ENCODE measurements at places on chromosomes 5 and 9.

GRCh38 chr9:2874001-2874750 is 30.3 kb upstream of the PUM3 start:
- H3K4me3 ChIP-seq, result no peak overlapping the region
- H3K27ac ChIP-seq, result no peak overlapping the region
- DNase-seq, result no peak
- H3K4me1 ChIP-seq, result no peaks in the 10 kb centered on the region

- H3K4me1 ChIP-seq, result peaks cover 39% of the 10 kb centered on the region
- H3K36me3 ChIP-seq, result peaks cover 3% of the 10 kb centered on the region
- DNase-seq, result no peak
- no peaks in the 10 kb centered on the region for H3K27me3 ChIP-seq
- peak overlapping the region; percentile 82 for H3K27ac ChIP-seq
Observed at GRCh38 chr9:131657456-131657855, 82.4 kb downstream of the RAPGEF1 start.

GRCh38 chr5:118176146-118176545 is 812.2 kb downstream of the DTWD2 start:
- H3K27me3 ChIP-seq, result no peaks in the 10 kb centered on the region
- no peak for DNase-seq
- H3K27ac ChIP-seq, result no peak overlapping the region
- H3K4me3 ChIP-seq, result no peak overlapping the region

DNA sequence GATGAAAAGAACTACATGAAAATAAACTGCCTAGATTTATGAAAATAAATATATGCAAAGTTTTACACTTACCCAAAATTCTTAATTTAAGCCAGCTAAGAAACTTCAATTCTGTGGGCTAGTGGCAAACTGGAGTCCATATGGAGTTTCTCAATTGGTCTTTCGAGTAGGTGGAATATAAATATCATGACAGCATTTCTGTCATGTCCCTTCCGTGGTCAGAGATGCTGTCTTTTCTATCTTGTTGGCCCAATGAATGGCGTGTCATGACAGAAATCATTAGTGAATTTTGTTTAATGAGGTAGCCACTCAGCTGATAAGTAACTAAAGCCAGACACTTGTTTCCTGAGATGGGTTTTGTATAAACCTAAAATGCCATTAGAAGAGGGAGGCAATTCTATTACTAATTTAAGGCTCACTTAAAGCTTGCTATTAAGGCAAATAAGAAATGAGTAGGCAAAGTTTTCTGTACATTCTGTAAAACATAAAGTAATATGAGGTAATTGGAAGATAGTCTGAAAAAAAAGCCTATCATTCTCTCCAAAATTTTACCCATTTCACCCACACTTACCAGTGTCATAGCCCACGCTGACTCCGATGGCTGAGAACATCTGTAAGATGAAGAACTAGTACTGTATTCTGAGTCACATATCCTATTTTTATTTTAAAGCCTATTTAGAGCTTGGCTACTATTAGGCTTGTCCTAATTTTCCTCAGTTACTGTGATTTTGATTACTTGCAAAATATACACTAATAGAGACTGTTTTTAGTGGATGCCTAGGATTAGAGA is 419.3 kb upstream of the MEF2C start:
- no peaks in the 10 kb centered on the region for H3K27me3 ChIP-seq
- no peak overlapping the region for H3K27ac ChIP-seq
- no peak for DNase-seq
- no peak overlapping the region for H3K4me3 ChIP-seq
- H3K4me1 ChIP-seq, result no peaks in the 10 kb centered on the region
- no peaks in the 10 kb centered on the region for H3K36me3 ChIP-seq

- DNase-seq, result no peak
- H3K27ac ChIP-seq, result no peak overlapping the region
- H3K4me1 ChIP-seq, result no peaks in the 10 kb centered on the region
- H3K36me3 ChIP-seq, result no peaks in the 10 kb centered on the region
- no peak overlapping the region for H3K4me3 ChIP-seq
Observed at GRCh38 chr5:16810208-16810854, 125.8 kb downstream of the MYO10 start.

GRCh38 chr5:115262011-115262320 is 711 bp downstream of the PGGT1B start:
- no peaks in the 10 kb centered on the region for H3K27me3 ChIP-seq
- H3K36me3 ChIP-seq, result no peaks in the 10 kb centered on the region
- peak overlapping the region; percentile 94 for H3K4me3 ChIP-seq
- peaks cover 12% of the 10 kb centered on the region for H3K4me1 ChIP-seq

DNA sequence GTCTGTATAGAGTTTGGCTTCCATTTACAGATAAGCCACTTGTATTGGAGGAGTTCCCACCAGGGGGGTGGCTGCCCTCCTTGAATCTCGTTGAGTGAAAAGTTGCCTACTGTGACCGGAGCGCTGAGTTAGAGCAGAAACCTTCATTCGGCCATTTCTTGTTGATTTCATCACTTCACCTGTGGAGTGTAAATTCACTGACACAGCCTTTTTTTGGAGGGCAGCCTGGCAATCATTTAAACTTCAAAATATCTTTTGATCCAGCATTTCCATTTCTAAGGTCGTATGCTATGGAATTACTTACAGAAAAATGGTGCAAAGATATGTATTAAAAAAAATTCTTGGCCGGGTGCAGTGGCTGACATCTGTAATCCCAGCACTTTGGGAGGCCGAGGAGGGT is 40.8 kb downstream of the PRRC2B start:
- peaks cover 78% of the 10 kb centered on the region for H3K36me3 ChIP-seq
- H3K27me3 ChIP-seq, result no peaks in the 10 kb centered on the region
- H3K4me1 ChIP-seq, result peaks cover 1% of the 10 kb centered on the region
- H3K4me3 ChIP-seq, result no peak overlapping the region
- DNase-seq, result no peak

- H3K4me1 ChIP-seq, result peaks cover 27% of the 10 kb centered on the region
- H3K36me3 ChIP-seq, result no peaks in the 10 kb centered on the region
- H3K4me3 ChIP-seq, result no peak overlapping the region
- no peak for DNase-seq
- no peak overlapping the region for H3K27ac ChIP-seq
- H3K27me3 ChIP-seq, result no peaks in the 10 kb centered on the region
Observed at GRCh38 chr5:140344683-140345423, 1.6 kb downstream of the HBEGF start.

DNA sequence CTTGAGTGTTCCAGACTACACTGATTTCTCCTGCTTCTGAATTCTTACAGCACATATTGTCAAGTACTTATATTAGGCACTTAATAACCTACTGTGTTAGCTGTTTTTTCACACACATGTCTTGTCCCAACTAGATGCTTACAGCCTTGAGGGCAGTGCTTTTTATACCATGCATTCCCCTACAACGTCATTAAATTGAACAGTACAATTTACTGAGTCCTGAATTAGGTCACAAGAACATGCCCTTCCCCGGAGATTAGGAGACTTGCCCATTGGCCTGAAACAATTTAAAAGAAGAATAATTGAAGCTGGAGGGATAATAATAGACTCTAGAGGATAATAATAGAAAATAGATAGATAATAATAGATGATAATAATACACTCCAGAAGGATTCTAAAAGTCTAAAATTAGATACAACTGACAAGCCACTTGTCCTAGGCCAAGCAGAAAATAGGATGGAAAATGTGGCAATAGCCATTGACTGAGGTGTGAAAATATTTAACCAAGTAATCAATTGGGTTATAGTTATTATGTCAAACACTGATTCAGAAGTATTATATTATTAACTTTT is 112.6 kb upstream of the SLC12A2 start:
- H3K4me3 ChIP-seq, result no peak overlapping the region
- no peaks in the 10 kb centered on the region for H3K36me3 ChIP-seq
- no peaks in the 10 kb centered on the region for H3K27me3 ChIP-seq
- no peak overlapping the region for H3K27ac ChIP-seq

- H3K27me3 ChIP-seq, result no peaks in the 10 kb centered on the region
- no peak overlapping the region for H3K4me3 ChIP-seq
- no peaks in the 10 kb centered on the region for H3K36me3 ChIP-seq
Observed at GRCh38 chr9:19028835-19029451, 4.1 kb downstream of the SAXO1 start.

- no peak within 1 kb of the TSS for H3K27ac ChIP-seq
- H3K4me3 ChIP-seq, result peak within 1 kb of the TSS; percentile 61
- peak; percentile 54 for DNase-seq
- peaks cover 46% of the 10 kb centered on the region for H3K27me3 ChIP-seq
- no peaks in the 10 kb centered on the region for H3K36me3 ChIP-seq
Observed at GRCh38 chr9:137046088-137046787, at the start of gene NPDC1. NPDC1 (minus strand) TSS chr9:137046177; CDS start chr9:137045989, 188 bp downstream.

GRCh38 chr5:28734396-28734795 is 1696.0 kb upstream of the CDH9 start:
- no peak for DNase-seq
- H3K4me3 ChIP-seq, result no peak overlapping the region
- H3K27ac ChIP-seq, result no peak overlapping the region
- H3K4me1 ChIP-seq, result no peaks in the 10 kb centered on the region

DNA sequence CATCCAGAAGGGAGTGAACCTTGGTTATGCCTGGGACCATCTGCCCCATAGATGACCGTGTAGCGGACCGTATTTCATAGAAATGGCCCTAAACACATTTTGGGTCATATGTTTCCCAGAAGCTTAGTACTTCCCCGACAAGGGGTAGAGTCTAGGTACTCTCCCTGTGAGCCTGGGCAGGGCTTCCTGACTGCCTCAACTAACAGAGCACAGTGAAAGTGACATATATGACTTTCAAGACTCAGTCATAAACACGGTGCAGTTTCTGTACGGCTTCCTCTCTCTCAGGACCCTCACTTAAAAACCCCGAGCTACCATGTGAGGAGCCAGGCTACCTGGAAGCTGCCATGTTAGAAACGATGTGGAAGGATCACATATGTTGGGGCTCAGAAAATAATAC is 20.9 kb downstream of the C9orf57 start:
- H3K36me3 ChIP-seq, result no peaks in the 10 kb centered on the region
- H3K27ac ChIP-seq, result no peak overlapping the region

- H3K4me1 ChIP-seq, result no peaks in the 10 kb centered on the region
- H3K4me3 ChIP-seq, result no peak overlapping the region
- H3K27me3 ChIP-seq, result no peaks in the 10 kb centered on the region
- DNase-seq, result no peak
- no peak overlapping the region for H3K27ac ChIP-seq
- H3K36me3 ChIP-seq, result no peaks in the 10 kb centered on the region
Observed at GRCh38 chr9:95083086-95083768, 234.3 kb downstream of the FANCC start.

DNA sequence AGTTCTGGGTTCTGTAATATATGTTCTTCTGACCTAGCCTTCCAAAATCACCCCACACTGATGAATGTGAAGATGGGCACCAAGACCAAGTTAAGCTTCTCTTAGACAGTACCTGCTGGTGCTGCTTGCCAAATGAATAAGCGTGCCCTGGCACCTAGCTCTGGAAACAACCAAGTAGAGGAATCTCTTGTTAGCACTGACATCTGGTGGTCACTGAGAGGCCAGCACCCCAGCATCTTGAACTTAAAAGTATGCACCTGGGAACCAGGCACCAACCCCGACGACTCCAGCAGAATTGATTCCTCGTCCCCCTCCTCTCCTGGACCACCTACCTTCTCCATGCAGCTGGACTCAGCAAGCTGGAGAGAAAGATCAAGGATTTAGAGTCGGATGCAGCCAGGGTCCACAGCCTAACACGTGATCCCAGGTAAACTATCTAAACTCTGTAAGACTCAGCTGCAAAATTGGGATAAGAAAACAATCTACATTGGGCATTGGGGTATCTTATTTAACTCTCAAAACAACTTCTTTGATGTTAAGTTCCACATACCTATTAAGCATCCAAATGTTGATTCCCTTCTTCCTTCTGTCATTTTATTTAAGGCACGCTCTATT is 89.8 kb downstream of the SLC1A3 start:
- H3K27ac ChIP-seq, result no peak overlapping the region
- no peak overlapping the region for H3K4me3 ChIP-seq
- H3K36me3 ChIP-seq, result no peaks in the 10 kb centered on the region
- DNase-seq, result no peak
- peaks cover 8% of the 10 kb centered on the region for H3K27me3 ChIP-seq

GRCh38 chr9:126335837-126336735 is 9.5 kb downstream of the MVB12B start:
- H3K36me3 ChIP-seq, result no peaks in the 10 kb centered on the region
- DNase-seq, result no peak
- no peak overlapping the region for H3K27ac ChIP-seq
- H3K4me3 ChIP-seq, result no peak overlapping the region
- no peaks in the 10 kb centered on the region for H3K27me3 ChIP-seq
- no peaks in the 10 kb centered on the region for H3K4me1 ChIP-seq

DNA sequence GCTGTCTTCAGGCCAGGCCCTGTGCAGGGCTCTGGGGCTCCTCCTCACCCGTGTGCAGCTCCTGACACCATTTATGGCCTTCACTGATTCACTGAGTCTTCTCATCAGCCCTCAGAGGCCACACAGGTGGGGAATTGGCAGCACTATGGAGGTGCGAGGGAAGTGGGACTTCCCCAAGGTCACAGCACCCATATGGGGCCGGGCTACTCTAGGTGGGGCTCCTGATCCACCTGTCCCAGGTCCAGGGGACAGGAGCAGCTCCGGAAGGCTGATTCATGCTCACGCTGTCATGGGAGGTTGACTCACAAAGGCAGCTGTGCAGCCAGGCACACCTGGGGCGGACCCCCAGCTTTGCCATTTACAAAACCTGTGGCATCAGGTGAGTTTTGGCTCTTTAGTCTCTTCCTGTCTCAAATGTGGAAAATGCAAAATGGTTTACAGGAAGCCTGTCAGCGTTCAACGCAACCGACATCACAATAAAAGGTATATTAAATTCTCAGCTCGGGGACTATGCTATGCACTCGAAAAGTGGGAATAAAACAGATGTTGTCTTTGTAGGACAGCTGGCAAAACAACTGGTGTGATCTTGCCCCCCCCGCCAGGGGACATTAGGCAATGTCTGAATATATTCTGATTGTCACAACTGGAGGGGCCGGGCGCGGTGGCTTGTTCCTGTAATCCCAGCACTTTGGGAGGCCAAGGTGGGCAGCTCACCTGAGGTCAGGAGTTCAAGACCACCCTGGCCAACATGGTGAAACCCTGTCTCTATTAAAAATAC is 15.0 kb downstream of the NAIF1 start:
- no peak overlapping the region for H3K27ac ChIP-seq
- no peak overlapping the region for H3K4me3 ChIP-seq
- no peaks in the 10 kb centered on the region for H3K36me3 ChIP-seq
- no peak for DNase-seq

DNA sequence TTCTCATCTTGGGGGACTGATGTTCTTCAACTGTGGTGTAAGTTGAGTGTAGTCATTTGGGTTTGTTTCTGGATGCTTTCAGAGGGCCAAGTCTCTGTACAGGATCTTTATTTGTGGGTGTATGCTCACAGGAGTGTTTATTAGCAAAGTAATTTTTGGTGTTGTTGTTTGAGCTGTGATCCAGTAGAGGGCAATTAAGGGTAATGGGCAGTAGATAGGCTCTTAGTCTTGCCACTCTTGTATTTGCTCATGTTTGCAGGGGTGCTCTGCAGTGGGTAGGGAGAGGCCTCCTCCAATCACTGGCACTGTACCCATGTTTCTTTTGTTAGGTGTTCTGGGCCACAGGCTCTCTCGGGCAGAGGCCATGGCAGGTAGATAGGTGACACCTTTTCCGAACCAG is 45.9 kb upstream of the ITGA2 start:
- no peaks in the 10 kb centered on the region for H3K36me3 ChIP-seq
- H3K27ac ChIP-seq, result no peak overlapping the region
- H3K4me1 ChIP-seq, result no peaks in the 10 kb centered on the region
- DNase-seq, result no peak
